ENCODE measurements at places on chromosomes 1 and 21.

GRCh38 chr1:243363832-243364231 lies 108.0 kb downstream of the SDCCAG8 start:
- no peak for DNase-seq

DNA sequence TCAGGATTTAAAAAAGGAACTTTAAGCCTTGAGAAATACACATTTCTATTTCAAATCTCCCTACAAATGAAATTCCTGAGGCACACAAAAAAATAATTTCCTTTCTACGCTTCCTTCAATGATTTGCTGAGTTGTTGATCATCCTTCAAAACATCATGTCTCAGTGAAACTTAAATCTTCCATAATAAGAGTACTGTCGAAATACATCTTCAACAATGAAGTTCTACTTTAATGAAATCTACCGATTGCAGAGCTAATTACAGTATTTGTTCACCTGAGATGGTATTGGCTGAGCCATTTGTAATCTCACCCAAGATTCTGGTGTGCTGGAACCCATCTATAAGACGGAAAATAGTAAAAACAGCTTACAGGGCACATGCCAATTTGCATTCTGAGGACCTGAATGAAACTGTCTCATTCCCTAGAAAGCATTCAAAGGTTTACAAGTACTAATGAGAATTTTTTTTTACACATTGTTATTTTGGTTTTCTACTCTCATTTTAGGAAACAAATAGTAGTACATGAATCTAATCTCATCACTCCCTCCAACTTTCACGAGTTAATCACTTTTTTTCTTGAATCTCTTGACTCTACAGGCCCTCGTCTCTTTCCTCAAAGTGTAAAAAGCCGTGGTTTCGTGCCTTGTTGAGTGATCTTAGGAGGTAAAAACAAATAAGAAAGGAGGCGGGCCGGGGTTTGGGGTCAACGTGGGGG lies 1.1 kb downstream of the CHML start:
- peak; percentile 42 for DNase-seq

DNA sequence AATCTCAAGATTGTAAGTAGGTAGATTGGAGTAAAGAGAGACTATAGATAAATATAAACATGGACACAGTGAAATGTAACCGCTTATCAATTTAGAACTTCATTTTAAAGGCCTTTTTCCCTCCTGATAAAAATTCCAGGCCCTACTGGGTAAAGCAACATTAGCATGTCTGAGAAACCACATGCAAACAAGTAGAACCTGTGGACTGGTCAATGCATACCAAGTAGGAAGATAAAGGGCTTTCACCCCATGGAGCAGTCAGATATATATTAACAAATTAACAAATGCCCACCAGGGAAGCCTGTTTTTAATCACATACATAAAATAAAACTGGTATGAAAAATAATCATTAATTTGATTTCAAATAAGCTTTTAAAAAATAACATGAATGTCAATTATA lies 8.1 kb downstream of the DPH5 start:
- DNase-seq = no peak

GRCh38 chr1:59579222-59579621 lies 235.5 kb upstream of the HOOK1 start:
- DNase-seq = no peak

DNA sequence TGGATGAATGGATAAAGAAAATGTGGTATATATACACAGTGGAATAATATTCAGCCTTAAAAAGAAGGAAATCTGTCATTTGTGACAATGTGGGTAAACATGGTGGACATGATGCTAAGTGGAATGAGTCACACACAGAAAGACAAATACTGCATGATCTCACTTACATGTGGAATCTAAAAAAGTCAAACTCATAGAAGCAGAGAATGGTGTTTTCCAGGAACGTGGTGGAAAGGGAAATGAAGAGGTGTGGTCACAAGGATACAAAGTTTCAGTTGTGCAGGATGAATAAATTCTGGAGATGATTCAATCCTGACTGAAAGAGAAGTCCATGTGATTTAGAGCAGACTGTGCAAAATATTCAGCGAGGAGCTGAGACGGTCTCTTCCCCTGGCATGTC lies 56.6 kb downstream of the RYR2 start:
- DNase-seq = no peak

DNA sequence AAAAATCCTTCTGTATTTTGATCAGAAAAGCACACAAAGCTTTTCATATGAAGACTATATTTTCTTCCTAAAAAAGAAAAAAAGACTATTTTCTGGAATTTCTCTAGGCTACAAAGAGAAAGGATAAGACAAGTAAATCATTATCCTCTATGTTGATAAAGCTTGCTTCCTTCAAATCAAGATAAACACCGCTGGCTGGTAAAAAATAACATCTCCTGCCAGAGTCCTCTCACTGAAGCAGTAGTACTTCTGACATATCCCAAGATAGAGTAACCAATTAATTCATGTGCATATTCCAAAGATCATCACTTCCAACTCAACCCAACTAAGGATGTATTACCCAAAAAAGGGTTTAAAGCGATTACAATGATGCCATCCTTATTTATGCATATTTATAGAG lies 34.3 kb downstream of the DENND1B start:
- DNase-seq = no peak

DNA sequence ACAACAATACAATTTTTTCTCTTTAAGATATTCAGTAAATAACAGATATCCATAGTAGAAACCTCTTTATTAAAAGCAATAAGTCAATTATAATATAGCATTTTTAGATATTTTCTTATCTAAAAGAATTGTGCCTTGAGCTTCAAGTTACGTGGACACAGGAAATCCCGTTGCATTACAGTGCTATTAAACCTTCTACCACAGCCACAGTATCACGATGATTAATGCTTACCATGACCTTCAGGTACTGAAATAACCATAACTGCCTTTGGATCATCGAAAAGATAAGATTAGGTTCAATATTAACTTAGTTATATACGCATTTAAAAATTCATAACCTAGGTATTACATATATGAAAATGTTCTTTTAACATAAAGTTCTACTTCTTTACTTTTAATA lies 17.9 kb downstream of the B3GALNT2 start:
- no peak for DNase-seq

GRCh38 chr1:37940299-37940947 lies 6.4 kb downstream of the INPP5B start:
- peak; percentile 25 for DNase-seq

Measured in HT-29 (cell line).